ENCODE measurements at places on chromosomes 1 and 21. TPM values are rescaled to one million over a fixed set of nuclear protein-coding genes. Genes with fewer than 3 reads are reported as not detected.
A peak's percentile ranks its signal among the peaks of the same experiment; 100 is the strongest.

- no peak for DNase-seq
These were observed 6.6 kb upstream of the PRPF38B start for GRCh38 chr1:108685529-108685928.

The FAM167B gene
- polyA plus RNA-seq, result 0.59 TPM

The SDC3 gene
- polyA plus RNA-seq, result 75.7 TPM

The FLG2 gene
- polyA plus RNA-seq, result not detected

DNA sequence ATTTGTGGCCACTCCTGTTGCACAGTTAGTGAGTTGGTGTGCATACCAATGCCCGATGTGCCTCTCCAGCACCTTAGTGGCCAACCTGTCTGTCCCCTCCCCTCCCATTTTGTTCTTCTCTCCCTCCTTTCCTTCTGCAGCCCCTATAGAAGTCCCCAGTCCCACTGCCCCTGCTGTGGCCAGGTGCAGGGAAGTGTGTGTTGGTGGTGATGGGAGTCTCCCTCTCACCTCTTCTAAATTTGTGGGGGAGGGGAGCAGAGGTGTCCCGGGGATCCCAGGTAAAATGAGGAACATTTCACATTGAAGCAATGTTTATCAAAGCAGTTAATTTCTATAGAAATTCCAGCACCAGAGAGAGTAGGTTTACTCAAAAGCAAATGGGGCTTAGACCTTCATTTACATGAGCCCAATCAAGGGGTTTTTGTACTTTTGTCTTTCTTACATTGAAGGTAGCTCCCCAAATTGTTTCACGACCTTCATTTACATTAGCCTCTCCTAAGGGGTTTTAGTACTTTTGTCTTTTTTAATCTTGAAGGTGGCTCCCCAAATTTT lies 3.0 kb upstream of the C1orf21 start:
- no peak for DNase-seq

The KLHDC7A gene
- polyA plus RNA-seq, result not detected

- DNase-seq, result peak; percentile 97
These were observed 552.5 kb upstream of the ADAMTS5 start for GRCh38 chr21:27519361-27519760.

- DNase-seq, result no peak
These were observed 104.6 kb downstream of the ADARB1 start for GRCh38 chr21:45178971-45179370.

DNA sequence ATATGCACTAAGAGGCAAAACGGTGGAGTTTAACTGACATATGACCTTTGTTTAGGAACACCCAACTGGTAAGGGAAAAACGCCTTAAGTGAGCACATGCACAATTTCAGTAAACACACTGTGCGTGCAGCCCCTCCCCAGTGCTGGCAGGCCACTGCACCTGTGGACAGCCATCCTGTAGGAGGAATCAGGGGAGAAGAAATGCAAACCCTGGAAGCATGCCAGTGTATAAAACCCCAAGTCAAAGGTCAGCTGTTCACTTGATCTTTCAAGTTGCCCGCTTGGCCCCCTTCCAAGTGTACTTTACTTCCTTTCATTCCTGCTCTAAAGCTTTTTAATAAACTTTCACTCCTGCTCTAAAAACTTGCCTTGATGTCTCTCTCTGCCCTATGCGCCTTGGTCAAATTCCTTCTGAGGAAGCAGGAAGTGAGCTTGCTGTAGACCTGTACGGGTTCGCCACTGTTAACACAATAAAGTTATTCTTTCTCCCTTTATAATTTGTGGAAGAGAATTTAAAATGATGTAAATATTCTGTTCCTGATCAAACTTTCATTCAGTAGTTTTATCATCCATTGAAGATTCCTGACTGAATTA lies 31.8 kb downstream of the USP25 start:
- DNase-seq, result no peak

DNA sequence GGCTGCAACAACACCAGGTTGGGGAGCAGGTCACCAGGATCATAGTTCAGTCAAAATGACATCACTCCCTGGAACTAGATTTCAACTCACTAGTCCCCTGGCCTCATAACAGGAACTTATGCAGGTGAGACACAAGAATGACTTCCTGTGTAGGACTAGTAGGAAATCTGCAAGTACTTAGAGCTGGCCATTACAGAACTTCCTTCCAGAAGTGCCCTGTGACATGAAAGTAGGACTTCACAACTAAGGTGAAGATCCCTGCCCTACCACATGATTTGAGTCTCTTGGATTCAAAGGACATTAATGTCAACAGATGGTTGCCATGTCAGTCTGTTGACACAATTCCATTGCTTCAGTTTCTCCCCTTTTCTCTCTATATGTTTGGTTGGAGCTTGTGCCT lies 223.1 kb downstream of the RPS6KC1 start:
- DNase-seq, result no peak

GRCh38 chr1:200029035-200029821 lies 1.7 kb downstream of the NR5A2 start:
- DNase-seq, result peak; percentile 36
